NAMALWA (cell line): ENCODE measurements at places on chromosomes 5 and 9.
A peak's percentile ranks its signal among the peaks of the same experiment; 100 is the strongest.

DNA sequence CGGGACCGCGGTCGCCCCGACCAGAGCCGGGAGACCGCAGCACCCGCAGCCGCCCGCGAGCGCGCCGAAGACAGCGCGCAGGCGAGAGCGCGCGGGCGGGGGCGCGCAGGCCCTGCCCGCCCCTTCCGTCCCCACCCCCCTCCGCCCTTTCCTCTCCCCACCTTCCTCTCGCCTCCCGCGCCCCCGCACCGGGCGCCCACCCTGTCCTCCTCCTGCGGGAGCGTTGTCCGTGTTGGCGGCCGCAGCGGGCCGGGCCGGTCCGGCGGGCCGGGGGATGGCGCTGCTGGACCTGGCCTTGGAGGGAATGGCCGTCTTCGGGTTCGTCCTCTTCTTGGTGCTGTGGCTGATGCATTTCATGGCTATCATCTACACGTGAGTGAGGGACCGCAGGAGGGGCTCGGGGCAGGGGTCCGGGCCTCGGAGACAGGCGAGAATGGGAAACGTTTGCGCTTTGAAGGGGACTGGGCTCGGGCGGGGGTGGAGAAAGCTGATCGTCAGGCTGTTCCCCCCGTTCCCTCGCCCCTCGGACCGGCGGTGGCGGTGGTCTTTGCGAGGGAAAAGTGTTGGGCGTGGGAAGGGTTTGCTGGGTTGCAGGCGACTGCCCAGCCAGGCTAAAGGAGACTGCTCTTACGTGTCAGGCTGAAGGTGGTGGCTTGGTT, 457 bp downstream of the UGCG start:
- no peak for DNase-seq

GRCh38 chr9:104747245-104747564, 278 bp upstream of the NIPSNAP3A start:
- no peak for DNase-seq

DNA sequence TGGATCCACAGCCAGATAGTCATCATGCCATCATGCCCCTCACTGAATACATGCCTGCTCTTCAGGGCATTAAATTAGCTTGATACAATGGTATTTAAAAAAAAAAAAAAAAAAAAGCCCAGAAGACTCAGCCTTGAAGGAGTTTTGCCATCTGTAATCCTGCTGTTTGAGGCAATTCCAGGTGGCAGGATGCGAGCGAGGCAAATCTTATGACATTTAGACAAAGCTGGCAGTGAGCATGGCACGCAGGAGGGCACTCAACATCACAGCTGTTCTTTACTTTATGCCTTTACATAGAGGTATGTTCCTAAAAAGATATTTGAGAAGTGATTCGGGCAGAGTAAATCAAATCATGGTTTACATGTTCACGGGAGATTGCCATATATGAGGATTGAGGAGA, 692.0 kb upstream of the DMAC1 start:
- DNase-seq, result no peak

- no peak for DNase-seq
Observed at GRCh38 chr5:40871177-40871576, 30.0 kb downstream of the CARD6 start.

DNA sequence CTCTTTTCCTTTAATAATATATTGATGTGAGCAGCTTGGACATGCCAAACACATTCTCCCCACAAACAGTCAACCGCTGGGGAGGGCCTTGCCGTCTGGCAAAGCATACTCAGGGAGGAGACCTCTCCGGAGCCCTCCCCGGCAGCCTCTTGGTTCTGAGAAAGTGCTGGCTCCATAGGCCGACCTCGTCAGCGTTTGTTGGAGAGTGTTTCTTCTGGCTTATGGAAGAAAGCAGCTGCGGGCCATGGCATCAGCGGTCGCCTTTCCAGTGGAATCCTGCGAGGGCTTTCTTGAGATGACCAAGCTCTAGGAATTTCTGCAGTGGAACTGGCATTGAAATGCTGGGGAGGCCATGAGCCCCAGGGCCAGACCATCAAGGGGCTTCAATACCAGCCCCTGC, 405.7 kb upstream of the IRX4 start:
- DNase-seq, result no peak

GRCh38 chr5:912280-913091, 19.8 kb downstream of the TRIP13 start:
- peak; percentile 67 for DNase-seq

- DNase-seq, result no peak
Observed at GRCh38 chr9:12141422-12141821, 551.8 kb upstream of the TYRP1 start.

- DNase-seq, result peak; percentile 64
Observed at GRCh38 chr5:170603578-170604565, 100.1 kb downstream of the KCNIP1 start.

DNA sequence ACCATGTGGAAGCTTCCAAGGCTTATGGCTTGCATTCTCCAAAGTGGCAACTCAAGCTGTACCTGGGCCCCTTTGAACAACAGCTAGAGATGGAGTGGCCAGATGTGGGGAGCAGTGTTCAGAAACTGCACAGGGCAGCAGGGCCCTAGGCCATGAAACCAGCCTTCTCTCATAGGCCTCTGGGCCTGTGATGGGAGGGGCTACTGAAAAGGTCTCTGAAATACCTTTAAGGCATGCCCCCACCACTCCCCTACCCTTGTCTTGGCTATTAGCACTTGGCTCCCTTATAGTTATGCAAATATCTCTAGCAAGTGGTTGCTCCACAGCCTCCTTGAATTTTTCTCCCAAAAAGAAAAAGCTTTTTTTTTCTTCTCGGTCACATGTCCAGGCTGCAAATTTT, 1014.6 kb downstream of the DTWD2 start:
- no peak for DNase-seq

- DNase-seq, result no peak
Observed at GRCh38 chr9:7370381-7370780, 429.2 kb downstream of the DMAC1 start.
